ENCODE measurements at places on chromosomes 1 and 21.

GRCh38 chr1:114669562-114670082, at the start of gene DENND2C:
Gene DENND2C, minus strand, starts transcription at chr1:114670049. Its CDS starts 44,065 bp downstream, at chr1:114625984.
- peak within 1 kb of the TSS; percentile 49 for H3K27ac ChIP-seq
- peak within 1 kb of the TSS; percentile 91 for H3K4me3 ChIP-seq
- DNase-seq: no peak
- peaks cover 20% of the 10 kb centered on the region for H3K27me3 ChIP-seq
- H3K4me1 ChIP-seq: peaks cover 10% of the 10 kb centered on the region

GRCh38 chr21:38495242-38495641, 3.0 kb downstream of the ERG start:
- DNase-seq: no peak
- H3K27ac ChIP-seq: no peak overlapping the region
- no peak overlapping the region for H3K4me3 ChIP-seq
- H3K36me3 ChIP-seq: no peaks in the 10 kb centered on the region
- peaks cover 53% of the 10 kb centered on the region for H3K27me3 ChIP-seq

DNA sequence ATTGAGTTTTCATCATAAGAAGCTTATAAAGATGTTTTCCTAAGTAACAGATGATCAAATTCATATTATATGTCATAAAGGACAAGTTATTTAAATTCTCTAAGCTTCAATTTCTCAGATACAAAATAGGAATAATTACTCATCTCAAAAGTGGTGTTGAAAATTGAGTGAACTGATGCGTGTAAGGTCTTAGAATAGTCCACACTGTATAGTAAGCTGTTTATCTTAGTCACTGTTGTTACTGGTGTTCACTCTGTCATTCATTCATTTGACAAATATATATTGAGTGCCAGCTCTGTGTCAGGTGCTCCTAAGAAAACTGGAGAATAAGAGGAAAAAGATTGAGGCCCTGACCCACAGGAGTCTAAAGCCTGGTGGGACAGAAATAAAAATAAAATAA, 186.3 kb upstream of the BRINP3 start:
- no peak overlapping the region for H3K27ac ChIP-seq
- H3K4me1 ChIP-seq: no peaks in the 10 kb centered on the region
- H3K36me3 ChIP-seq: no peaks in the 10 kb centered on the region
- DNase-seq: no peak
- no peaks in the 10 kb centered on the region for H3K27me3 ChIP-seq

GRCh38 chr21:37196847-37197246, 70.3 kb downstream of the VPS26C start:
- H3K4me3 ChIP-seq: no peak overlapping the region
- no peak for DNase-seq
- peaks cover 5% of the 10 kb centered on the region for H3K4me1 ChIP-seq
- peaks cover 40% of the 10 kb centered on the region for H3K36me3 ChIP-seq
- H3K27ac ChIP-seq: no peak overlapping the region

GRCh38 chr1:183982172-183982963, 55.2 kb downstream of the COLGALT2 start:
- H3K27ac ChIP-seq: no peak overlapping the region
- no peaks in the 10 kb centered on the region for H3K36me3 ChIP-seq

DNA sequence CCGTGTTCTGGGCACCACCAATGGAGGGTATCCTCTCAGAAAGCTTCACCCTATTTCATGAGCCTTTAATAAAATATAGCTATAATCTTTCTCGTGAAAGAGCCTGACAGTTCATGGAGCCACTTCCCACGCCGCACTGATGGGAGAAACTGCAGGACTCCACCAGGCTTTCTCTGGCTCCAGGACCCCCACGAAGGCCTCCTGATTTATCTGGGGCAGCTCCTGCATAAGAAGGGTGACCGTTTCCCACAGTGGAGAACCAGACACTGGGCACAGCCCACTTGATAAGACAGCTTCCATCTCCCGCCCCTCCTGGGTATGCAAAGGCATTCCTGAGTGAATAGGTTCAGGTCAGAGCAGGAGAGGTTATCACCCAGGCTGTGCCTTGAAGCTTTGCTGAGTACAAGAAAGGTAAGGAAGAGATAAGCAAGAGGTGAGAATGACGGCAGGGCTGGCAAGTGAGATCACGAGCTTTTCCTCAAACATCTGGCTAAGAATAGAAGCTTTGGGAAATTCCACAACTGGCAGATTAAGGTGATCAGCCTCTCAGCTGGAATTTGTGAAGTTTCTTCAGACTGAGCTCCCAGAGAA, 499.8 kb downstream of the KIF26B start:
- H3K4me1 ChIP-seq: no peaks in the 10 kb centered on the region
- no peak overlapping the region for H3K27ac ChIP-seq
- no peak for DNase-seq
- H3K36me3 ChIP-seq: no peaks in the 10 kb centered on the region
- H3K4me3 ChIP-seq: no peak overlapping the region
